T-helper 17 cell (primary cell): ENCODE measurements at places on chromosomes 3 and 15. TPM values are rescaled to one million over a fixed set of nuclear protein-coding genes. Genes with fewer than 3 reads are reported as not detected.

WNT7A gene
- total RNA-seq: 14.5 TPM

PARP15 gene
- total RNA-seq: 69.3 TPM

CELSR3 gene
- 6.9 TPM for total RNA-seq

MRPL46 gene
- total RNA-seq: 12.5 TPM

CADPS gene
- total RNA-seq: not detected

UTS2B gene
- not detected for total RNA-seq

PRRT3 gene
- total RNA-seq: 5.9 TPM

NOP10 gene
- total RNA-seq: 52.8 TPM

TM6SF1 gene
- total RNA-seq: 4.3 TPM

GOLGA6D gene
- not detected for total RNA-seq

NANOGP8 gene
- not detected for total RNA-seq

SLC7A14 gene
- total RNA-seq: not detected

GABRA5 gene
- not detected for total RNA-seq

GOLGA6L10 gene
- 1.4 TPM for total RNA-seq

UPK1B gene
- not detected for total RNA-seq

ITIH1 gene
- total RNA-seq: not detected

WDR72 gene
- not detected for total RNA-seq

REC114 gene
- total RNA-seq: not detected

CIP2A gene
- total RNA-seq: 4.1 TPM

PPP2R3A gene
- 0.17 TPM for total RNA-seq

DPPA2 gene
- not detected for total RNA-seq

LEKR1 gene
- total RNA-seq: 2.8 TPM

GOLGA8S gene
- 0.07 TPM for total RNA-seq

TUSC7 gene
- not detected for total RNA-seq
